Upper lobe of left lung (tissue), 6 donors: ENCODE measurements at places on chromosomes 2 and 18.

GRCh38 chr2:220002699-220003098 lies 375.3 kb downstream of the SLC4A3 start:
- DNase-seq: no peak

GRCh38 chr18:7974200-7974874 lies 407.2 kb downstream of the PTPRM start:
- no peak for DNase-seq

- no peak for DNase-seq
These were observed 9.1 kb downstream of the SOWAHC start for GRCh38 chr2:109623297-109623696.

GRCh38 chr2:127525691-127526131 lies 578 bp downstream of the IWS1 start:
- DNase-seq: no peak

- DNase-seq: no peak
These were observed 189.3 kb downstream of the ANAPC1 start for GRCh38 chr2:111694700-111695101.

GRCh38 chr2:45706033-45706432 lies 54.6 kb downstream of the PRKCE start:
- no peak for DNase-seq
